ENCODE measurements at places on chromosomes 5 and 9. TPM values are rescaled to one million over a fixed set of nuclear protein-coding genes. Genes with fewer than 3 reads are reported as not detected.
A peak's percentile ranks its signal among the peaks of the same experiment; 100 is the strongest.

CARTPT gene
- not detected for total RNA-seq

ZDHHC11 gene
- under 0.01 TPM for total RNA-seq

PCDHGA7 gene
- 2.3 TPM for total RNA-seq

KIF20A gene
- 17.9 TPM for total RNA-seq

EIF4E1B gene
- total RNA-seq = not detected

SPIN1 gene
- 154 TPM for total RNA-seq

PCDHA4 gene
- 9.6 TPM for total RNA-seq

NR5A1 gene
- not detected for total RNA-seq

IFNB1 gene
- not detected for total RNA-seq

ENTPD2 gene
- 0.17 TPM for total RNA-seq

DOCK2 gene
- 56.1 TPM for total RNA-seq

DNA sequence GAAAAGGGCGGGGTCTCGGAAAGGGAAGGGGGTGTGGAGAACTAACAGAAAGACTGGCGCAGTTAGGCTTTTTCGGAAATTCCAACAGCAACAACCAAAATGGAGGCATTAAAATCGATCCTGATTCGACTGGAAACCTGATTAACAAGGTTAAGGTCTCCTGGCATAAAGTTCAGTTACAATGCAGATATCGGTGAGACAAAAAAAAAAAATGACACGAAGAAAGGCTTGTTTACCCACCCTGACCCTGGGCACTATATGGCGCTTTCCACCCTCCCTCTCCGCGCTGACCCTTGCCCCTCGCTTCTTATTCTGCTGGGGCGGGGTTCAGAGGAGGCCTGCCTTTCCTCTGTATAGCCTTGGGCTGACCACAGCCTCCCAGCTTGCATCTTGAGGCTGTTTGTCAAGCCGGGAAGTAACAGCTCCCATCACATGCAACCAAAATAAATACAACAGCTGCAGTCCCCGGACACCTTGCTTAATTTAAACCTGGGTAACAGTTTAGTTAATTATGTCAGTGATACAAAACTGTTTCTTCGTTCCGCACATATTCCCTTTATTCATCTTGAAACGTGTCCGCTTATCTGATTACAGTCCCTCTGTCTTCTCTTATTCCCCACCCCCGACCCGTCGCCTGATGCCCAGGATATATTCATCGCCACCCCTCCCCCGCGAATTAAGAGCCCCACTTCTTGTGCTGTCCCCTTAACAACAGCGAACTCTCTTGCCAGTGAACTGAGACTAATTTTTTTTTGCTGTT, 795 bp upstream of the PJA2 start:
- peak; percentile 77 for DNase-seq

DNA sequence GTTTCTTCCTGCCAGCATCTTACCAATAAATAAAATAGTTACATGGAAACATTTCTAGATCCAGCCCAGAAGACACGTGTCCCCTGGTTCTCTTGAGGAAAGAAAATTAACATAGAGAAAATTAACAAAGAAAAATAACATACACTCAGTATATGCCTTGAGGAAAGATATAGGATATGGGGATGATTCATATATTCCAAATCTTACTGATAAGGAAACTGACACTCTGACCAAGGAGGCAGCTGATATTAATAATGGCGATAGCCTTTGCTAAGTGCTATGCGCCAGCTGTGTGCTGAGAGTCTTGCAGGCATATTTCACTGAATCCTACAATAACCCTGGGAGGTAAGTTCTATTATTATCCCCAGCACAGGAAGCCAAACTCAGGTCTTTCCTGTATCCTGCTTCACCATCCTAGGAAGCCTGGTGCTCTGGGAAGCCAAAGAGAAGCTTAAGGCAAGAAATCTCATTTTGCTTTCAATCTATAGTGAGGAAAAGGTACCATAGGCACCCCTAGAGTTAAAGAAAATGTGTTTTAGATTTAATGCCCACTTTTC, 302.7 kb upstream of the NREP start:
- no peak for DNase-seq

DNA sequence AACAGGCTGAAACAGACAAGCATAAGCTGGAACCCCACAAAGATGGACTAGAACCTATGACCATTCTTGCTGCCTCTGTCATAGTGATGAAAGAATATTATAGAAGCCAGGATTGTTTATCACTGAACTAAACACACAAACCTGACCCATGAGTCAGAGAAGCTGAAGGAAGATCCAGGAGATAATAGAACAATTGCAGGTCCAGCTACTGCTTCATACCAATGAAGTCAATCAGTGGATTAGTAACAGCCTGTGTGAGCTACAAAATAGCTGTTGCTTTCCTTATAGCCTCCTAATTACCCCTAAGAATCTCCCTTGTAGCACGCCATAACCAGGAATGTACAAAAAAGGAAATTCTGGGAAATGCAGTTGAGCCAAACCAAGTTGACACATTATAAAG, 459.9 kb upstream of the ZNF462 start:
- DNase-seq = peak; percentile 75

DNA sequence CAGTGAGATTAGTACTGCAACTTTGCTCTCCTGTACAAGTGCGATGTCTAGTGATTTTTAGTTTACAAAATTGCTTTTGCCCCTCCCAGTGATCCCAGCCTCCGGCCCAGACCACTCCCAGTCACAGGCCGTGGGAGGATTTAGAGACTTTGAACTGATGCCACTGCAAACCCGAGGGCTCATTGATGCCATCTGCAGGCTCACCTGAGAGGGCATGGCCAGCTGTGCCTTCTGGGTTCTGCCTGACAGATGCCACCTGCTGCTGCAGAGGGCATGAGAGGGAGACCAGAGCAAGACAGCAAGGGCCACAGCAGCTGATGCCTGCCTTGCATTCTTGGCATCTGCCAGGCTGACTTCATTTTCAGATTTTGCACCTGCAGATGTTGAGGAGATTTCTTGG, 593.8 kb downstream of the CDK5RAP2 start:
- DNase-seq = no peak

DNA sequence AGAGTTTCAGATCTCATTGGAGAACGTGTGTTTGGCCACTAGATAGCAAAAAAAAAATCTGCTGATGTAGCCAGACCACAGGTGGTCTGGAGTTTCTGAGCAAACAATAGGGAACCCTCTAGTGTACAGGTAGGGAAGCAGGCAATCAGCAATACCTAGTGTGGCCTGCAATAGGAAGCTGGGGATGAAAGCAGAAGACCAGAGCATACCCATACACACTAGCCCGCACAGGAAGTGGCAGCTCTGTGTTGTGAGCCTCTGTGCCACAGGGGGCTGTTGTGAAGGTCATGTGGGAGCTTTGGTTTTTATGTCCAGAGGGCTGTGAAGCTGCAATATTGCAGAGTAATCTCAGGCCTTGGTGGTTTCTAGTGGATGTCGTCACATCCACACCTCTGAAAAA, 81.2 kb downstream of the MTAP start:
- DNase-seq = no peak

DNA sequence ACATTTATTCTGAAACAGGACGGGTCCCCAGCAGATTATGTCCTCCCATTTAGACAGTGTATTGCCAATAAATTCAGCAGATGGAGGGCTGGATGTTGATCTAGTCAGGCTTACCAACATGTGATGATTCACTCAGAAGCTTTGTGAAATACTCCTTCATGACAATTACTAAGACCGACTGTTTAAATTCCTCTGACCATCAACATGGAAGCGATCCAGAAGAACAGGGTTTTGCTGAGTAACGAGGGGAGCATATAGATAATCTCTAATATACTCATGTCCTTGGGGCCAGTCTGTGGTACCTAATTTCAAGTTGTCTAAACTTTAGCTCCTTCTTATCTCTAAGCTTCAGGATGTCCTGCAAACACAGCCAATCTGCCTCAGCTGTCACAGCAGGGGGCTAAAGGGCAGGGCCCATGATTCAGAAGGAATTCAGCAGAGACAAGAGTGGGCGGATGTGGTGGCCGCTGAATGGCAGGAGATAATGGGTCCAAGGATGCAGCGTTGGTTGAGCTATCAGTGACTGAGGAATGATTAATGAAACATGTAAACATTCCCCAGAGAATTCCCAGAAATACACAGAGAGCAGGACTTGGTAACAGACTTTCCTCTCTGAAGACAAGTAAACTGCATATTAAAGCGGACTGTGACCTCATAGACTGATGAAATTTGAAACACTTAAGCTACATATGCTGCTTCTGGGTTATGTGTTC, 109.4 kb downstream of the ANKRD55 start:
- DNase-seq = peak; percentile 98

DNA sequence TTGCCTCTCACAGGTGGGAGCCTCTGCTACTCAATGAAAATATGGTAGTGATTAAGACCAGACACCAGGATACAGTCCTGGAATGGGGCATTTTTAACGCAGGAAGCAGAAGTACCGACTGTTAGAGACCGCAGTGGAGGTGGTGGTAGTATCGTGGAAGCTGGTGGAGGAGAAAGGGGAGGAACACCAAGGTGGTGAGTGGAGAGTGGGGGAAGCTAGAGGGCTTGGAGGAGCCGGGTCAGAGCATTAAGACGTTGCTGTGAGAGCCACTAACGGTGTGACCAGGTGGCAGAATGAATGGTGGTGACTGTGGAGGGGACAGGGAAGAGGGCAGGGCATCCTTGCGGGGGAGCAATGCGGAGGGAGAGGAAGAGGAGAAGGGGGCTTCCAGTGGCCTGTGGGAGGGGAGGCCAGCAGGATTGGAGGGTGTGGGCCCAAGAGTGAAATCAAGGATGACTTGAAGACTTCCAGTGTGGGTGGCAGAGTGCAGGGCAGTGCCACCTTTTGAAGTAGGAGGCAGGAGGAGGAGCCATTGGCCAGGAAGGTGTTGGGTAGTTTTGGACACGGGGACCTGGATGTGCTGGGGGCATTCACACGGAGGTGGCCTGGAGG, 1.6 kb upstream of the UBAC1 start:
- no peak for DNase-seq

DNA sequence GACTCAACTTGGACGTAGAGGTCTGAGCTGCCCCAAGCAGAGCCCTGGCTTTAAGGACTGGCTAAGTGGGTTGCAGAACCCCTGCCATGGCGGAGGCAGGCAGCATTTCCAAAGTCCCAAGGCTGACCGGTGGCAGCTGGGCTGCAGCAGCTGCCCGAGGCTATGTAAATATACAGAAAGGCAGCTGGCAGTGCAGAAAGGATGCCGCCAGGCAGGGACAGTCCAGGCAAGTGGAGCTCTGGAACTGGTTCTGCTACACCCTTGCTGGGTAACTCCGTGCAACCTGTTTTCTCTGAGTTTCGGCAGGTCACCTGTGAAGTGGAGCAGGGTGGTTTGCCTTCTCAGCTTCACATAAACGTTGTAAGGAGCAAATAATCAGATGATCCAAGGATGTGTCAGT, 46.0 kb downstream of the SHB start:
- no peak for DNase-seq

- DNase-seq = no peak
Measured at GRCh38 chr5:41649659-41650058, 139.3 kb upstream of the PLCXD3 start.

DNA sequence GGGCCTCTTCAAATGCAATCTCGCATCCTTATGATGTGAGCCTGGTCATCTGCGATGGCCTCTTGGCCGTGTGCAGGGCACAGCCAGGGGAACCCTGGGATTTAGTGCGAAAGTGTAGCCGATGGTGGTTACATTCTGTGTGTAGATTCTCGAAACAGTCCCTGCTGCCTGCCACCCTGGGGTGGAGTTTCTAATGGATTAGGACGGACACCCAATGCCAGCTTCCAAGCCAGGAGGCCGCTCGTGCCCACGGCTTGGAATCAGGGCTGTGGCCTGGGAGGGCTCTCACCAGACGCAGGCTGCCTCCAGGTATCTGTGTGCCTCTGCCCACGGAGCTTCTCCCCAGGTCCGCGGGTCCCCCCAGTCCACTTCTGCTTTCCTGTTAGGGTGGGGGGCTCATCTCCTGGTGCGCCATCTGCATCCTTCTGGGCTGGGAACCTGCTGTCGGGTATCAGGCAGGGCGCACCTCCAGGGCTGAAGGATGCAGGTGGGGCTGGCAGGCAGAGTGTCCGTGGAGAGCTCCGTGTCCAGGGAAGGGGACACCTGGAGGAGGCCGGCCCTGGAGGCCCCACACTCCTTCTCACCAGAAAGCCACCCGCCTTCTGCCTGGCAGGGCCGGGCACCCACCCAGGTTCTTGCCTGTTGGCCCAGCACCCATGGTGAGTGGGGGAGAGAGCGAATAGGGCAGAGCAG, 3.4 kb upstream of the SLC12A7 start:
- no peak for DNase-seq

GRCh38 chr5:166369807-166370206, 1921.6 kb upstream of the WWC1 start:
- no peak for DNase-seq

DNA sequence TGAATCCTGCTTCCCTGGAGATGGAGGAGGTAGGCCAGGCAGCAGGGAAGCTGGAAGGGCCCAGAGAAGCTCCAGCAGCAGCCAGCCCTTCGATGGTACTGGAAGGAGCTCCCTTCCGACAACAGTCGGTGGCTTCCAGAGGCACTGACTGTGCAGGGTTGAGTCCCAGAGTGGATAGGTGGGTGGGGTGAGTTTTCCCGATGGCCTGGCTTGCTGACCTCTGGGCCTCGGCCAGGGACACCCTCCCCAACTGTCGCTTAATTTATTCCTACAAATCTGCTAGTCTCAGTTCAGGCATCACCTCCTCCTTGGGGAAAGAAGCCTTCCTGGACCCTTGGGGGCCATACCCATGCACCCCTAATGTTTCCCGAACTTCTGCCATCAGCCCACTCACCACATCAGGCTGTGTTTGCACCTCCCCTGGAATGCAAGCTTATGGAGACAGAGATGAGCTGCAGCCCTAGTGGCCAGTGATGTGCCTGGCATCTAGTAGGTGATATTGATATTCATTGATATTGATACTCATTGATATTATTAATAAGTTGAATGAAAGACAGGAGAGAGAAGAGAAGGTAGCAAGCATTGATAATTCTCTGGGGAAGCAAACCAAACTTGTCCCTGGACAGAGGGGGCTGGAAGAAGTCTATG, 104.6 kb upstream of the BOD1 start:
- DNase-seq = no peak

GRCh38 chr5:164002214-164002613, 496.8 kb downstream of the MAT2B start:
- peak; percentile 54 for DNase-seq

DNA sequence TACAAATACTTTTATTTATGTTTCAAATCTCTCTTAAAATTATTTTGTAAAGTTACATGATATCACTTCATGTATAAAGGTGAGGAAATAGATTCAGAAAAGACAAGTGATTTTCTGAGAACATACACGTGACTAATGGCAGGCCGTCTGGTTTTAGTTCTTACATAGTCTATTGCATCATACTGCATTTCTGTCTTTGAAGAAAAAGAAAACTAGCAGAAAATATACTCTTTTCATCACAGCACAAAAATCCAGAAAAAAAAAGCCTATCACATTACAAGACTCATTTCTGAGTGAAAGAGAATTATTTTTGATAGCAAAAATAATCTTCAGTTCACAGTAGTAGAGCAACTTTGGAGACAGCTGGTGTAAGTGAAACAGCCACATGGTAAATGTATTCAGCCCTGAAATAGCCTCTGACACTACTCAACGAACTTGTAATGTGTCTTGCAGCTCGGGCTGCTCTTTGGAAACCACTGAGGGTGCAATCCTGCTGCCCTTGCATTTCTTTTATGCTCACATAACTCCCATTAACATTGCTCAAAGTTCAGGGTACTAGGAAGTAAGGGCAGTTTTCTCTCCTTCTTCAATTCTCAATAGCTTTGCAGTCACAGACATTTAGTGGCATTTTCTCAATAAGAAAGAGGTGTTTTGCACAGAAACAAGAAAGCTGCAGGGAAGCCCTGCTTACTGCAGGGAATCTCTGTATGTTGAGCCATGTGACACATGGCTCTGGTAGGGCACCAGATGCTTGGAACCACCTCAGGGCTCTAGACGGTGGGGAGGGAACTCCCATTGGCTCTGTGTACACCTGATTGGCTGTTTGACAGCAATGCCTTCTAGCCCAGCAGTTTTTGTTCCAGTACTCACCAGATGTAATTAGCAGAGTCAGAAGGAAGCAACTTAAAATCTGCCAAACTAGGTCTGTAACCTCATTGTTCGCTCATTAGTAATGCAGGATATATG, 845.3 kb upstream of the PTPRD start:
- DNase-seq = no peak
